Fibroblast of villous mesenchyme (primary cell): ENCODE measurements at places on chromosomes 6 and 20.

DNA sequence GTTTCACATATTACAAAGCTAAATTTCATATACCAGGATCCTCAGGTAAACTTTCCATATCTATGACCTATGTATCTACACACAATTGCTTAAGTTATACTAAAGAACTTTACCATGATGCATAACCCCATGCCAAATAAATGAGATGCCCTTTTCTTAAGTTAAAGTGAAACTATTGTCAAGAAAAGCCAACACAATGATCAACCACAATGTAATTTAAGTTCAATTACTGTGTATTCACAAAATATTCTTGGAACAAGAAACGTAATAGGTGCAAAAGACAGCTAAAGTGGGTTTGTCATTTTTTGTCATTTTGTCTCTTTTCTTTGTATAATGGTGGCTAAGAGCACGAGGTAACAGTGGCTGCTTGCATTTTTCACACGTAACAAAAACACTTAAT is 158.0 kb upstream of the SHLD1 start:
- DNase-seq: no peak

- no peak for DNase-seq
These were observed 58.9 kb upstream of the GATA5 start for GRCh38 chr20:62534526-62535221.

DNA sequence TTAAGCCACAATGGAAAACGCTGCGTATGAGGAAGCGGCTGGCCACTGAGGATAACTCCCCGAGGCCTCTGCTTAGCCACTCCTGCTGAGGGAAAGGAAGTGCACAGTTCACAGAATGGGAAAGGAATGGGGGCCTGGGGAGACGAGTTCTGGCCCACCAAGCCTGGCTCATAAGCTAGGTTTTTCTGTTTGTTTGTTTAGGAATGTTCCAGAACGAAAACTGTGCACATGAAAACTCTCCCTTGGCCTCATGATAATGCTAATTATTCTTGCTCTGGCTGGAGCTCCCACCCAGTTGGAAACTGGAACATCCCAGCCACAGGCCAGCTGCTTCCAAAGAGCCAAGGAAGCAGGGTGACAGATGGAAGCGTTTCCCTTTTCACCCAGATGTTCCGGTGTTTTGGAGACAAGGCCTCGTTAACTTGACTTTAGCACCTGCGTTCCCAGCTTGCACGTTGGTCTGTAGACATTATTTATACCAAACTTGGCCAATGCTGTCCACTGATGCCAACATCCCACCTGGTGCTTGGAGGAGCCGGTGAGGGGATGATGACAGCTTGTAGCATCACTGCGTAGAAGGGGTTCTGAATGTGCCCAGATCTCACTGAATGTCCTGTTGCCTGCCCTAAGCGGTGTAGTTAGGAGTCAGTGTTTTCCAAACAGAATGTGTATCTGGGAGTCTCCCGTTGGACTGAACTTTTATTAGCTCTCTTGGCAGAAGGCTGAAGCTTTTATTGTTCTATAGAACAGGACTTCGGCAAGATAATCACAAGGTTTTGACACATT is 34.5 kb downstream of the APCDD1L start:
- peak; percentile 19 for DNase-seq

GRCh38 chr6:142075516-142076101 is 57.1 kb upstream of the GJE1 start:
- DNase-seq: no peak

DNA sequence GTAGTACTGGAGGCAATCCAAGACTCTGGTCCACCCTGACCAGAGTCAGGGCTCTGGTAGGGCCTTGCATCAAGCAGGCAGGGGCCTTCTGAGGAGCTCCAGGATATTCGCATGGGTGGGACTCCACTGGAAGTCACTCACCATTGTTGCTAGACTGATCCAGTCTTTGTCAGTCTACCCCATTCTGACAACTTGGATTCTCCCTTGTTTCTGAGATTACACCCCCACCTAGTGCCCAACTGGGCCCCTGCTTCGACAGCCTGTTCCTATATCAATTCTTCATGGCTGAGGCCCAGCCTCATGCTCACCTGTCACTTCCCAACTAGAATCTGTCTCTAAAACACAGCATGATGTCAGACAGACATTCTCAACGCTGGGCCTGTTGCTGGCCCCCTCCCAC is 5.2 kb downstream of the SLC35D3 start:
- DNase-seq: peak; percentile 21

- no peak for DNase-seq
These were observed 98.7 kb downstream of the ZDHHC14 start for GRCh38 chr6:157479464-157480303.

DNA sequence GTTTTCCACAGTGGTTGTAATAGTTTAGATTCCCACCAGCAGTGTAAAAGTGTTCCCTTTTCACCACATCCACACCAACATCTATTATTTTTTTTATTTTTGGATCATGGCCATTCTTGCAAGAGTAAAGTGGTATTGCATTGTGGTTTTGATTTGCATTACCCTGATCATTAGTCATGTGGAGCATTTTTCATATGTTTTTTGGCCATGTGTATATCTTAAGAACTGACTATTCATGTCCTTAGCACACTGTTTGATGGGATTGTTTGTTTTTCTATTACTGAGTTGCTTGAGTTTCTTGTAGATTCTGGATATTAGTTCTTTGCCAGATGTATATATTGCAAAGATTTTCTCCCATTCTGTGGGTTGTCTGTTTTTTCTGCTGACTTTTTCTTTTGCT is 820.1 kb downstream of the TENT5A start:
- no peak for DNase-seq

DNA sequence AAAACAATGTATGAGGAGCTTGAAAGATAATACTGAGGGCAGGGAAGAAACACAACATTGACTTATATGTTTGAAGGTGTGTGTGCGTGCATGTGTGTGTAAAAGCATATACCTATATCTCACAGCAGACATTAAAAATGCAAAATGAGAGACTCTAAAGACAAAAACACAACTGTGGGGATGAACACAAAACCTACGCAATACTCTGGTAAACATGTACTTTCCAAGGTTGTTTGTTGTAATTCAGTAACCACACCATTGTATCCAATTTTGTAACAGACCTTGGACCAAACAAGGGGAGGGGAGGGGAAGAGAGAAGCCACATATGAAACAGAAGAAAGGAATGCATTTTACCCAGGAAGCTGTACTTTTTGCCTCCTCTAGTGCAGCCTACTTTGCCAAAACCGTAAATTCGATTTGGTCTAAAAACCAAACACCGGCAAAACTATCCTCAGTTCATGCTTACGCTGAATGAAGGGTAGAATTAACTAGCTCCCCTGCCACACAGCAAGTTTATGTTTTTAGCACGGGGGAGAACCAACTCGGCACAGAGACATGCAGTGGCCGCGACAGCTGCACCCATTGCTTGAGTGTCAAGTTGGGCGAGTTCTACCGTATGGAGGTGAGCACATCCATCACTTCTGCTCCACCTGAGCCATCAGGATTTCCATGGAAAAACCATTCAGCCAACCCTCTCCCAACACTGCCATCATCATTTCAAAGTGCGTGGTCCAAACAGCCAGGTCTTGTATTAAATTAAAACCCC is 50.0 kb downstream of the CNKSR3 start:
- DNase-seq: peak; percentile 87

GRCh38 chr20:24489631-24490260 is 20.3 kb downstream of the SYNDIG1 start:
- no peak for DNase-seq

DNA sequence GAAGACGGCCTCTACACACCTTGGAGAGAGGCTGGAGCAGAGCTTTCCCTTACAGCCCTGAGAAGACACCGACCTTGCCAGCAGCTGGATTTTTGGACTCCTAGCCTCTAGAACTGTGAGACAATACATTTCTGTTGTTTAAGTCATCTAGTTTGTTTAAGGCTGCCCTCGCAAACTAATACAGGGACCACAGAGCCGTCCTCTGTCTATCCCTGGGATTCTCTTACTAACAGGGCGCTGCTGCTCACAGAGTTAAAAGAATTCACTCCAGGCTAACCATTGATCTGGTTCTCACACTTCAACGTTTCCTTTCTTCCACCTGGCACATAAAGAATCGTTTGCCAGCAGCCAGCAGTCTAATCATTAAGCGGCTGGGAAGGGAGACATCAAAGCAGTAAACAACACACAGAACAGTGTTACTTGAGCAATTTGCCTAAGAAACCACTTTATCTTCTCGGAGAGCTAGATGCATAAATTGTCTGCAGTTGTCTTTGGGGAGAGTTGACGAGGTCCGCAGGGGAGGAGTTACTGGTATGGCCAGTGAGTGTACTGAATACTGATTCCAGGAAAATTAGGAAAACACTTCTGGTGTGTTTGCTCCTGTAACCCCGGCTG is 103.5 kb upstream of the AKAP12 start:
- peak; percentile 37 for DNase-seq

DNA sequence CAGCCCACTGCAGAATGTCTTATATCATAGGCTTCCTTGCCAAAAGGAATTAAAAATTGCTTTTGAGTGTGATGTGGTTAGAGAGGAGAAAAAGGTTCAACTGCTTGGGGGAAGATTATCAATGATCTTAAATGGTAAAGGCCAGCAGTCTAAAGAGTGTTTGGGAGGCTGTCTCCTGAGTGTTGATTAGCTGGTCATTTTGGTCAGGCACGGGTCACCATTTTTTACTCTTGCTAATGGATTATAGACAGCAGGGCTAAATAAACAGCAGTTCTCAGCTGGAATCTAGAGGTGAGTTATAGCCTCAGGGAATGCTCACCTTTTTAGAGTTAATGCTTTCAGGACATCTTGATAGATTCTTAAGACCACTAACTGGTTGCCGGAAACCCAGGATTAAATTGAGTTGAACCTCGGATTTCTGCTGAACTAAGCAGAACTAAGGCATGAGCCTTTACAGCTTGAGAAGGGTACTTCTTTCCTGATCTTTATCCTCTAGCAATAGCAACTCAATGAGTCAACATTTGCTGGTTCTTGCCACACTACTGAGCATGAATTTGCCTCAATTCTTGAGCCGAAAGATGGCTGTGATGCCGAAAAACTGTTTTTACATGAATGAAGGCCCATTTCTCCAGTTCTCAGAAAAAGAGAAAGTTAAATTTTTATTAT is 120.4 kb downstream of the LRRC1 start:
- DNase-seq: peak; percentile 18

DNA sequence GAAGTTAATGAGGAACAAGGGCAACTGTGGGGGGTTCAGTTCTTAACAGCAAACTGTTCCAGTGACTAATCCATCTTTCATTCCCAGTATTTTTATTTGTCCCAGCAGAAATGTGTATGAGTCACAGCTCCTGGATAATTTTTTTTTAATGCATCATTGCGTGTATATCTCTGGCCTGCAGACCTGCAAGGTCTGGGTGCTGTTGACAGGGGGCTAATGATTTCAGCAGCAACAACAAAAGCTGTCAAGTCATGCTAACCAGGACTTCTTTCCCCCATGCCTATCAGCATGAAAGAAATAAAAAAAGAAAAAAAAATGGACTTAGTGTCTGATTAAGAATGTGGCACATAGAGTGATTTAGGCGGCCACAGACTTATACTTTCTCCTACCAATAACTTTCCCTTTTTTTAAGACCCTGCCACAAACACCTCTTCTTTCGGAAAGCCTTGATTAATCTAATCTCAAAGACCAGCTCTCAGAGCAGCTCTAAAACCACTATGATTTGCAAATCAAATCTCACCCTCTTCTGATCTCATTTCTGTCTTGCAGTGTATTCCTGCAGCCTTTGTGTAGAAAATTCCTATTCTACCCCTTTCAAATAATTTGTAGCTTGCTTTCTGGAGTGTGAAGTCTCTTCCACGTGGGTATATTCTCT is 14.2 kb upstream of the PREX1 start:
- DNase-seq: peak; percentile 78

DNA sequence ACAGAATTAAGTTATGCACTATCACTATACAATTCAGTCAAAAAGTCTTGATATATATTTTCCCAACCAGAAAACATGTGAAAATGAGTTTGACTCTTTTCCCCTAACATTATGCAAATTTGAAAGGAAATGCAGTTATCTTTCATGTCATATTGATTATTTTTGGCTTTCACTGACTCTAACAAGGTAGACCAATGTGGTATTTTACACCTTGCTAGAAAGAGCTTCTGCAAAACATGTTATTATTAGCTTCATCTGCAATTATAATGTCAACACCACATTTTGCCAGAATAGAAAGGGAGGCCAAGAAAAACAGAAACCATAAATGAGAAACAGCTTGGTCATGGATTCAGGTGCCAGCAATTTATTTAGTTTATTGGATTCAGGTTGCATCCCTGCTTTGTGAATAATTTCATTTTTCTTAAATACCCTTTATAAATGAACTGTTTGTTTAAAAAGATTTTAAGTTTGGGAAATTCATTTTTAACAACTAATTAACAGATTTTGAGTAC is 226.1 kb upstream of the GJE1 start:
- no peak for DNase-seq

- no peak for DNase-seq
These were observed 12.1 kb downstream of the DEF6 start for GRCh38 chr6:35309611-35310264.

- no peak for DNase-seq
These were observed 348 bp upstream of the PYGB start for GRCh38 chr20:25247518-25247955.

DNA sequence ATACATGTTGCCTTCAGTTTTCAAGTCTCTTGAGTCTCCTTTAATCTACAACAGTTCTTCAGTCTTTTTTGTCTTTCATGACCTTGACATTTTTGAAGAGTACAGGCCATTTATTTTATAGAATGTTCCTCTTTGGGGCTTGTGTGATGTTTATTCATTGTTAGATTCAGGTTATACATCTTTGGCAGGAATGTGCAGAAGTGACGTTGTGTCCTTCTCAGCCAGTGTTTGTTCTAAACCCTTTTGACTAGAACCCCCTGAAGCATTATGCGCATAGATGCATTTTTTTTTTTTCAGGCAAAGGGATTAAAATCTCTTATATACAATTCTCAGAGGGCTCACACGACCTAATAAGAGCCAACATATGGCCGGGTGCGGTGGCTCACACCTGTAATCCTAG is 11.2 kb upstream of the NCOA5 start:
- no peak for DNase-seq

DNA sequence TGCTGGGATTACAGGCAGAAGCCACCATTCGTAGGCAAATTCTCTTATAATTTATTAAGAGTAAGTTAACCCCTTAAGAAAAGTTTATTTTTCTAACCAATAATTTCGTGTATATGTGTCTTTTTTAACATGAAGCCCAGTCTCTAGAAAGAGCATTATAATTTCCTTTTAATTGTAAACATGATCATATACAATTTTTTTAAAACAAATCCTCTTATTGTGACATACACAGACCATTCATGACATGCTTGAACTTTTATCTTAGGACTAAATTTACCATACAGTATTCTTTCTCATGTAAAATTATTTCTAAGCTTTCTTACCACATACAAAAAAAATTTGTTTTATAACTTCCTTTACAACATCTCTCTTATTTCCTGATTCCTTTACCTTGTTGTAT is 6.7 kb downstream of the ACOT13 start:
- DNase-seq: no peak

- DNase-seq: no peak
These were observed 56.4 kb upstream of the IYD start for GRCh38 chr6:150312395-150312794.

DNA sequence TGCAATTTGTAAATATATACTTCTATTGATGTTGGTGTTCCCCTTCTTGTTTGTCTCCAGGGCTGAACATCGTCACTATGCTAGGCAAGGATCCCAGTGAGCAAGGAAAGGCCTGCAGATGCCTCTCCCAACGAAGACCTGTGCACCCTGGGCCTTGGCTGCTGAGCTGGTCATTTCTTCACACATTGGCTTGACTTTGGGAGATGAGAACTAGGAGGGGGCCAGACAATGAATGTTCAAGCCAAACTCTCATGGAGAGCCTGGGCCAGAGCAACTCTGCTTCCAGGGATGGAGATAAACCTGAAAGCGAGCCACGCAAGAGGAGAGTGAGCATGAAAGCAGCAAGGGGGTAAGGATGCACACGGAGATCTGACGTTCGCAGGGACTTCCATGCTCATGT is 104.0 kb downstream of the CLIC5 start:
- no peak for DNase-seq
